Retina (tissue), 1 donor: ENCODE measurements at places on chromosomes 6 and 20.

DNA sequence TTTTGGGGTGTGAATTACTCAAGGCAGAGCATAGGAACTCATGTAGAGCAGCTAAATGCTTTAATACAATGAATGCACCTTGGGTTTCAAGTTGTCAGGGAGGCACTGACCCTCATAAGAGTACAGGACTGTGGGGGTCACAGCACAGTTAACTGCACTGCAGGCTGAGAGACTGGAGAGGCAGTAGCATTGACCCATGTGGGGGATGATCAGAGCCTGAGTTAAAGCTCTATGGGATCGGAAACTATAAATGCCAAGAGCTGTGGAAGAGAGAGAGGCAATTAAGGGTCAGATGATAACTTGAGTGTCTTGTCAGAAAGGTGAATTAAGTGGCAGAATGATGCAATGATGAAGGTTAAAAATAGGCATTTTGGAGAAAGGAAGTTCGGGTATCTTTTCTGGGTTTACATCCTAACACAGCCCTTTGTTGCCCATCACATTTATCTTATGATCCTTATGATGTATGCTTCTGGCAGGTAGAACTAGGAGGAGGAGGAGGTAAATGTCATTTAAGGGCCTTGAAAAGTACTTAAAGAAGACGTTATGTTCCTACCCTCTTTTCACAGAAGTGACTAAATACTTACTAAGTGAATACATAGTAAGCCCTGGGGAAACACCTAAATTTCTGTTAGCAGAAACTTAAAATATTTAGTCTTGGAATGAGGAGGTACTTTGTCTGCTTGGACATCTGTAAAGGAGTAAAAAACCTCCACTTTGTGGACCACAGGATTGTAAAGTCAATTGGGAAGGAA is 24.2 kb downstream of the LRRC1 start:
- DNase-seq = no peak

DNA sequence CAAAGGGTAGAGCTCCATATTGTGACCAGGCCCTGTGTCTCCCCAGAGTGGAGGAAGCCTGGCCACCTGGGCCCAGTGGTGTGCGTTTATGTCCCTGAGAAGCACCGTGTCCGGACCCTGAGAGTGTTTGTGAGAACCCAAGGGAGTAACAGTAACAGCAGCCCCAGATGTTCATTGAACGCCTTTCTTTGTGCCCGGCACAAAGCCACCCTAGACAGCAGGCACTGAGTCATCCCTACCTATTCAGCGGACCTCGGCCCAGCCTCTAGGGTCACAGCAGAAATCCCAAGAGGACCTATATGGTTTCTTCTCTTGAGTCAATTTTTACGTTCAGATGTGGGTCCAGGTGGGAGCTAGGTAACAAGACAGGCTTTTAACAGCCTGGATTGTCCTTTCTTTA is 24.5 kb downstream of the BCAS4 start:
- no peak for DNase-seq

- no peak for DNase-seq
These were observed 527.5 kb downstream of the PRKN start for GRCh38 chr6:162200041-162200440.

DNA sequence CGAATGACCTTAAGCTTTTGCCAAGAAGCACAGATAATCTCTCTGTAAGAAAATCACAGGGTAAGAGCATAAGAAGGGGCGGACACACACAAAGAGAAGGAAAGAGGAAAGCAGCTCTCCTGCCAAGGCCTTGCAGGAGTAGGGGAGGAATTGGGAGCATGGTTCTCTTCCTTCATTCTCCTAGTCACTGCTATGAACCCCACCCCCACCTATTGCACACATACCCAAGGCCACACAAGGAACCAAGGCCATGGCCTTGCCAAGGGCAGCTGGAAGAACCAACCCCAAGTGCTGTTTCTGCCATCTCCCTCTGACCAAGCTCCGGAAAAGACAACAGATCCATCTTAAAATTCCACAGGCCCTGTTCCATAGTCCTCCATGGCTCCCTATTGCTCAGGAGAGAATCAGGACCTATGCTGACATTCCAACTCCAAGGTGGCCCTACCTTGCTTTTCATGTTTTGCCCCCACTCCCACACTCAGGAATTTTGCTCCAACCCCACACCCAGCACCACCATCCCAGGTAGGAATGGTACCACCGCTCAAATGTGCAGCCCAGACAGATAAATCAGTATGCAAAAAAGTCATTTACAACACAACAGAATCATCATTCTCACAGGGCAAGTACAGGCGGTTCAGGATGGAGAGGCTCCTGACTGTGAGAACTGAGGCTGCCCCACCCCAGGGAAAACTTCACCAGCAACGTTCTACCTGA is 31.3 kb downstream of the TRAM2 start:
- no peak for DNase-seq

DNA sequence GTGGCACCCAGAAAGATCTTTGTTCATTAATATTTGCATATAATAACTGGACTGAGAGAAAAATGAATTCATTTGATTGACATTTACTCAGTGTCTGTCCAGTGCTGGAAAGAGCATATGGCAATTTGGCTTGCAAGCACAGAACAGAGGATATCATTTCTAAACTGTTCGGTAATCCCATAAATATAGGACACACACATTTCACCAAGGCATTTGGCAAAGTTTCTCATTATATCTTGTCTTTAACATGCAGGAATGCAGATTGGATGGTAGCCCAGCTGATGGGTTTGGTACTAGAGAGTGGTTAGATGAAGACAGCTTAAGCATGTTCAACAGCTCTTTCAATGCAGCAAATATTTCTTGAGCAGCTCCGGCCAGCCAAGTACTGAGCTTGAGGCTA is 259.2 kb downstream of the PRKN start:
- no peak for DNase-seq

DNA sequence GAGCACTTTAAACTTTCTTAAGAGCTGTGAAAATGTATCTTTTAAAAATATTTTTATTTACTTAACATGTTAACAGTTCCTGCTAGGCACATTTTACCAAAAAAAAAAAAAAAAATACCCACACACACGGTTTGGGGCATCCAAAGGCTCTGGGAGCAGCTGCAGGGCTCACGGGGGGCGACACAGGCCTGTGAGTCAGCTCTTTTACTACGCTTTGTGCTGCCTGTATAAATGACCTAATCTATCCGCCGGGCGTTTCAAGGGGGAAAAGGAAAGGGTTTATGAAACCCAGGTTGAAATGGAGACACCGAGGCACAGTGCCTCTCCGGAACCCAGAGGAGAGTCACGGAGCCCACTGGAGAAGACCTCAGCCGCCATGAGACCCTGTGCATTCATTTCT is 40.4 kb downstream of the DLL1 start:
- no peak for DNase-seq
